ENCODE measurements at places on chromosomes 7 and 10.

DNA sequence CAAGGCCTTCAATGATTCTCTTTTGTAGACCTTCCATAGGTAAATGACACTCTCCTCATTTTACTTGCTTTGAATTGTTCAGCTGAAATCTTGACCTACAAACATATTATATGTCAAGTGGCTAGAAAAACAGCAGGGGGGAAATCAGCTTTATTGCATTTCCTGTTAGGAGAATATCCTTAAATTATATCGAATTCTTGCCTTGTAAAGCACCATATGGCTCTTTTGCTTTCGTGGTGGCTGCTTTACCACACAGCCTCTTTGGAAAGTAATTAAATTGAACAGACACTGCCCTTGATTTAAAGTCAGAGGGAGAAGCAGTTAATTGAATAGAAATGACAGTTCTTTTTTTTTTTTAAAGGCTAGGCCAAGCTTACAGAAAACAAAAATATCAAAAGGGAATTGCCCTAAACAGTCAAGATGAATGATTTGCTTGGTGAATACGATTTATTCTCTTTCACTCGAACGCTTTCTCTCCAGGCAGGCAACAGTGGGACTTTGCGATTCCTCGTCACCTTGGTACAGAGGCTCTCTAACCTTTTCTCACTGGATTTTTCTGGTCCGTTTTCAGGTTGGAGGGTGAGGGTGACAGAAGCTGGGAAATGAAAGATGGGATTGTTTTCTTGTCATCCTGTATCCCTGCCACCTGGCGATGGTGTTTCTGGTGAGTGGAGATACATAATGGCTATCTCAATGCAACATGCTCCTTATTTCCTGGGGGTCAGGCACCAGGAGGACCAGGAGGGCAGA is 126.0 kb downstream of the GATA3 start:
- no peak for DNase-seq

DNA sequence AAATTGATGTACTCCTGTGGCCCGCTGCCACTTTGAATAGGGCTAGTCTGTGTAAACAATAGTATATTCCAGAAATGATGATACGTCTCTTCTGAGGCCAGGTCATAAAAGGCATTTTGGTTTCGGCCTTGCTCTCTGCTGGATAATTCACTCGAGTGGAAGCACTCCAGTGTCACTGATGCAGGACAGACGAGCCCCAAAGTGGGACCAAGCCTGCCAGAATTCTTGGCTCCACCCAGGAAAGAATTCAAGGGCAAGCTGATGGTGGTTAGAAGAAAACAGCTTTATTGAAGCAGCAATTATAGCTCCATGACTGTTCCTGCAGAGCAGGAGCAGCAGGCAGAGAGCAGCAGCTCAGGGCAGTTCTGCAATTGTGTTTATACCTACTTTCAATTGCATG is 717.6 kb downstream of the GRM8 start:
- DNase-seq: no peak

DNA sequence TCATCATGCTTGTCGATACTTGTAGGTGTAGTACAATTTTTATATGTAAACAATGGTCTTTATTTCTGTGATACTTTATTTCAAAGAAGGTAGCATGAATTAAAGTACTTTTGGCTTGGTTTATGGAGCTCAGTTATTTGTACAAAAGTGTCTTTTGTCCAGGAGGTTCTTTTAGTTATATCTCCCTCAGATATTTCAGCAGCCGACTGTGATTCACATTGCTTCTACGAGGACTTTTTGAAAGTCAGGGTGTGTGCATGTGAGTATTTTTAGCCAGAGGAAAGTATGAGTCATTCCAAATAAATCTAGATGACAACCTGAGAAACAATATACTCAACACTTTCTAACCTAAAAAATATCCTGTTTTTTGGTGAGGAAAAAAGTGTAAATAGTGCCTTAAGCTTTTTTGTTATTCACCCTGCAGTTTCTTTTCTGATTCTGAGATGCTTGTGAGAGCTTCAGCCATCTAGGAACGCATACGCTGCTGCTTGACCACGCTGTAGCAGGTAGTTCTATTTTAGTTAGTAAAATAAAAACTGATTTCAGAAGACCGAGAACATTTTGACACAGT is 595 bp upstream of the SUN1 start:
- no peak for DNase-seq

DNA sequence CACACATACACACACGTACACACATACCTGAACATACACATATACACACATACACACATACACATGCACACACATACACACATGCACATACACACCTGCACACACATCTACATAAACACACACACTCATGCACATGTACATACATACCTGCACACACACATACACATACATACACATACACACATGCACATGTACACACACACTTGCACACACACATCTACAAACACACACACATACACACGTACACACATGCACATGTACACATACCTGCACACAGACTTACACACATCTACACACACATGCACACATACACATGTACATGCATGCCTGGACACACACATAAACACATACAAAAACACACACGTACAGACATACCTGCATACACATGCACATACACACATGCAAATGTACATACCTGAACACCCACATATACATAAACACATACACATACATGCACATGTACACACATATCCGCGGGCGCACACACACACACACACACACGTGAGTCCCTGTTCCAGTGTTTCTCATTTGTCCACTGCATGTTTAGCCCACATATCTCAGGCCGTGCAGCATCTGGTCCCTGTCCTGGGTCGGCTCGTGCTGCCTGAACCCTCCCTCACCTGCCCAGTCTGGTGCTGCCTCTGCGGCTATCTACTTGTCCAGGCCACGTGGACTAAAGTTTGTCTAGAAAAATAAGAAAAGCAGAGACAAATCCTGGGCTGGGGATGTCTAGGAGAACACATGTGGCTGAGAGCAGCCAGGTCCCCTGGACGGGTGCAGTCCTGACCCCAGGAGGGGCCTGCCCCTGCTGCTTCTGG is 238.7 kb downstream of the TCERG1L start:
- no peak for DNase-seq

- DNase-seq: no peak
These were observed 59.5 kb downstream of the FZD1 start for GRCh38 chr7:91323626-91324158.

GRCh38 chr7:115368998-115369397 is 447.1 kb downstream of the MDFIC start:
- DNase-seq: no peak

- DNase-seq: no peak
These were observed 65.8 kb downstream of the MTURN start for GRCh38 chr7:30200591-30200990.

GRCh38 chr10:33365871-33366411 is 31.5 kb upstream of the NRP1 start:
- DNase-seq: no peak

DNA sequence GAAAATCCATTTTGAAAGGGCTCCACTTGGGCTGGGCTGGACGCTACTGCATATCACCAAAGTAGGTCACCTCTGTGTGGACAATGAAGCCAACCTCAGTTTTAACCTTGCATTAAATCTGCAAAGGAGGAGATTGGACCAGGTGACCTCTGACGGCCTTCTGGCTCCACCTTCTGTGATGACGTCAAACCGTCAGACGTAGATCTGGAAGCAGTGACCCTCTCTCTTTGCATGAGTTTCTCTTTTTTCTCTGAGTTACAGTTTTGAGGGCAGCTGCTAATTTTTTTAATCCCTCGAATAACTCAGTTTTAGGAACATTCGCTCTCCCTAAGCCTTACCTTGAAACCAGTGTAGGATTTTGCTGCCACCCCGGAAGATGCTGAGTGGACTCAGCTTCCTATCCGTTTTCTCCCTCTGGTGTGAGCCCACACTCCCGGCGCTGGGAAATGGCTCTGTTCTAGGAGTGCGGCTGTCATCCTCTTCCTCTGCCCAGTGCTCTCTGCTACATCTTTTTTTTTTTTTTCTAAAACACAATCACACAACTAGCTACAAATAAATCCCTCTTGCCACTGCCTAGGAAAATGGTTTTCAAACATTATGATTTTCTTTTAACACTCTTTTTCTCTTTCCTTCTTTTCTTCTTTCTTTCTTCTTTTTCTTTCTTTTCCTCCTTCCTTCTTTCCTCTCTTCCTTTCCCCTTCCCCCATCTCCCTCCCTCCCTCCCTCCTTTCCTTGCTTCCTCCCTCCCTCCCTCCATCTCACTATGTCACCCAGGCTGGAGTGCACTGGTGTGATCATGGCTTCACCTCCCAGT is 27.7 kb upstream of the NMT2 start:
- no peak for DNase-seq

- no peak for DNase-seq
These were observed 20.6 kb upstream of the CDCA7L start for GRCh38 chr7:21966271-21966670.

DNA sequence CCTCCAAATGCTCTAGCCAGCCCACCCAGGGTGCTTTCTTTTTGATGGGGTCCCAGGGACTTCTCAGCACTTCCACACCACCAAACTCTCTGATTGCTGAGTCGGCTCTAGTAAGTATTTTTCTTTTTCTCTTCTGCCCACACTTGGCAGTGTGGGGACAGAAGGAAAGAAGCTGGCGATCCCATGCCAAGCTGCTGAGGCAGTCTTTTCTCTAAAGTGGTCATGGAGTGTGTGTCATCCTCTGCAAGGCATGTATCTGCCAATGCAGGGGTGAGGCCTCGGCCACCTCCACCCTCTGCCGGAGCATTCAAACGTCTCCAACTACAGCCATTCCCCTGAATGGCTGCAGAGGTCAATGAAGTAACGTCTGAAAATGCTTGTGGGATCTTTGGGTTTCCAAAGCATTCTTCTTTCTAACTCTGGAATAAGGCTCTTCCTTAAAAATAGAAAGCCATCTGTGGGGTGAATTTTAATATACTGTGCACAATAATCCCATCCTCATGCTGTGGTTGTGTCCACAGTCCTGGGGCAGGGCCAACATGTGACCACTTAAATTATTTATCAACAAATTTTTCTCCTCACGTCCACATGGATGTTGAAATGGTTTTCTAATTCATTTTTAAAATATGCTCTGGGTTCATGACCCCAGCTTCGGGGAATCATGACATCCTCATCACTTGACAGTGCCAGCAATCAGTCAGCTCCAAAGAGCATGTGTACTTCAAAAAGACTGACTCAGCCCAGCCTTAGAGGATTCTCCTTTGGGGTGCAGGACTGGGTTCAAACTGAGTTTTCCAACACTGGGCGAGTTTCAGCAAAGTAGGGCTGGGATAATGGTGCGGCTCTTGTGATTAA is 171.3 kb upstream of the ITGB1 start:
- no peak for DNase-seq

DNA sequence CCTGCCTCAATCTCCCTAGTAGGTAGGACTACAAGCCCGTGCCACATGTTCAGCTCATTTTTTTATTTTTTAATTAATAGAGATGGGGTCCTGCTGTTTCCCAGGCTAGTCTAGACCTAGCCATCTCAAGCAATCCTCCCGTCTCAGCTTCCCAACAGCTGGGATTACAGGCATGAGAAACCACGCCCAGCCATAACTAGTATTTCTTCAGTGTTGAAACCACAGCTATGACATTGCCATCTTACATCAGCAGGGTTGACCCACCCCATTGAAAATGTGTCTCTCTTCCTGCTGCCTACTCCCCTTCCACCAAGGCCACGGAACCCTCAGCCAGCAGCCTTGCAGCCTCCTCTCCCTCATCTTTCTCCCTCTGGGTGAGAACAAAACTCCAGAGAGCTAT is 62.1 kb upstream of the ZNF746 start:
- DNase-seq: no peak

DNA sequence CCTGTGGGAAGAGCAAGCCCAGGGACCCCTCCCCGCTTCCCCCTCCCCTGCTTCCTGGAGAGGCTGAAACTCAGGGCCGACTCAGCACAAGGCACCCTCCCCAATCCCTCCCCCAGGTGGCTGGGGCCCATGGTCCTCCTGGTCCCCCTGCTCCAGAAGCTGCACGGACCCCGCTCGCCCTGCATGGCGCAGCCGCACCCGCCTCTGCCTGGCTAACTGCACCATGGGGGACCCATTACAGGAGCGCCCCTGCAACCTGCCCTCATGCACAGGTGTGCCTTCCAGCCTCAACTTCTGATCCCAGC is 19.7 kb upstream of the ZNF862 start:
- no peak for DNase-seq

GRCh38 chr7:128353189-128353588 is 8.3 kb downstream of the PRRT4 start:
- no peak for DNase-seq

DNA sequence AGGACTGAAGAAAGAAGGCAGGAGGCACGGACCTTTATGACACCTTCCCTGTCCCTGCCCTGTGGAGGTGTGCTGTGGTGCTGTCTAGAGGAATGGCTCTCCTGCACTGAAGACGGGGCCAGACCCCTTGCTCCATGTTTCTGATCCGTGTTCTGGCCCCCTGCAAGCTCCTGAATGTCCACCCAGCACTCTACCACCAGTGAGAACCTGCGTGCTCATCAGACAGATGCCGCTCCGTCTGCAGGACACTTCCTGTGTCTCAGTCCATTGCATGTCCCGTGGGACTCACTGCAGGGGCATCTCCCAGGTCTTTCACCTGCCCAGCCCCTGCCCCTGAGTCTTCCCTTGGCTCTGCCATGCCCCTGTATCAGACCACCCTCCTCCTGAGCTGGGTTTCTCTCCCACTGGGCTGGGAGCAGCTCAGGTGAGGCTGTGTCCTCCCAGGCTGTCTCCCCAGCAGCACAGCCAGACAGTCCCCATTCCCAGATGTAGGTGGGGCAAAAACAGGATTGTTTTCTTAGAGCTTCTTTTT is 278.3 kb upstream of the ZNF32 start:
- no peak for DNase-seq

DNA sequence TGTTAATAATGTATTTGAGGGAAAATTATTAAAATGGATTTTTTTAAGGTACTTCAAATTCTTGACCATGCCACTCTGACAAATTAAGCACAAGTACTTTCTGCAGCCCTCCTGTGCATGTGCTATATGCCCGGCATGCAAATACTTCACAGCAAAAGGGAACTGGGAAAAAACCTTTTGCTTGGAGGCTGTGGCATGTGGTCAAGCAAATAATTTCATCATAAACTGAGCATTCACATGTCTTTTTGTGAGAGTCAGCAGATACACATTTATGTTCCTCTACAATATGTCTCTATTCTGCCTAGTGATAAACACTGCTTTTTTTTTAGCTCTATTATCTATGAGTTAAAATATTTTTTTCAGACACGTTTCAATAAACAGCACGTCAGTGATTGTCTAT is 53.7 kb upstream of the SEMA3A start:
- no peak for DNase-seq

GRCh38 chr7:131781-132482 is 60.4 kb upstream of the FAM20C start:
- DNase-seq: no peak

DNA sequence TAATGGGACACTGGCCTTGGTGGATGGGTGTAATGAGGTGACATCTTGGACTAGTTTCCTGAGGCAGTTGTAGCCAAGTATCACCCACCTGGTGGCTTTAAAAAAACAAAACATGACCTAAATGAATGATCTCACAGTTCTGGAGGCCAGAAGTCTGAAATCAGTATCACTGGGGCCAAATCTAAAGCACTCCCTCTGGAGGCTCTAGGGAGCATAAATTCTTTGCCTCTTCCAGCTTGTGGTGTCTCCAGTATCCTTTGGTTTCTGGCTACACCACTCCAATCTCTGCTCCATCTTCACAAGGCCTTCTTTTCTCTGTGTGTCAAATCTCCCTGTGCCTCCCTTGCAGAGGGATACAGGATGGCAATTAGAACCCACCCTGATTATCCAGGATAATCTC is 342.9 kb downstream of the CALN1 start:
- no peak for DNase-seq
